NCI-H1417 treated with DMSO at 0.1 percent for 48 hours (cell line): ENCODE measurements at places on chromosomes 12 and 14.

DNA sequence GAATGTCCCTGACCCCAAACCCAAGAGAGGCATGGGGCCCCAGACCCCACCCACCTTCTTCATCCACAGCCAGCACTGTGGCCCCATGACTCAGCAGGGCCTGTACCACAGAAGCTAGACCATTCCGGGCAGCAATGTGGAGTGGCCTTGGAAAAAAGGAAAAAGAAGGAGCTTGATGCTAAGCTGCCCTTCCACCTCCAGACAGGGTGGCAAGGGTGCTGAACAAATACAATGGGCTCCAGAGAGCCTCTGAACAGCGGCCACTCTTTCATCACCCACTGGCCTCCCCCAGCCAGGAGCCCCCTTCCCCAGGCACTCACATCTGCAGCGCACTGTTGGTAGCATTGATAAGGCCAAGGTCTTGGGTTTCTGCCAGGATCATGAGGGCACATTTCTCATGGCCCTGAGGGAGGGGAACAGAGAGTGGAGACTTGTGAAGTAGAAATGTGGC lies 13.9 kb downstream of the SLC39A5 start:
- DNase-seq: no peak

DNA sequence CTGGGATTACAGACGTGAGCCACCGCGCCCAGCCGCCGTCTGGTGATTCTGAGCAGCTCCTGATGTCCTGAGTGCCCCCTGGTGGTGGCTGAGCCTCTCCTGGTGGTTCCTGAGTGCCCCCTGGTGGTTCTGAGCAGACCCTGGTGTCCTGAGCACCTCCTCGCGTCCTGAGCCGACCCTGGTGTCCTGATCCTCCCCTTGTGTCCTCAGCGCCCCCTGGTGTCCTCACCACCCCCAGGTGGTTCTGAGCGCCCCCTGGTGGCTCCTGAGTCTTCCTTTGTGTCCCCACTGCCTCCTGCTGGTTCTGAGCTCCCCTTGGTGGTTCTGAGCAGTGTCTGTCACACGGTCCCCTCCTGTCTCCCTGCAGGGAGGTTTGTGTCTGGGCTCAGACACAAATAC lies 1304.9 kb downstream of the TMEM121 start:
- no peak for DNase-seq

- no peak for DNase-seq
Measured at GRCh38 chr12:95805864-95806671, 15.5 kb upstream of the NTN4 start.

DNA sequence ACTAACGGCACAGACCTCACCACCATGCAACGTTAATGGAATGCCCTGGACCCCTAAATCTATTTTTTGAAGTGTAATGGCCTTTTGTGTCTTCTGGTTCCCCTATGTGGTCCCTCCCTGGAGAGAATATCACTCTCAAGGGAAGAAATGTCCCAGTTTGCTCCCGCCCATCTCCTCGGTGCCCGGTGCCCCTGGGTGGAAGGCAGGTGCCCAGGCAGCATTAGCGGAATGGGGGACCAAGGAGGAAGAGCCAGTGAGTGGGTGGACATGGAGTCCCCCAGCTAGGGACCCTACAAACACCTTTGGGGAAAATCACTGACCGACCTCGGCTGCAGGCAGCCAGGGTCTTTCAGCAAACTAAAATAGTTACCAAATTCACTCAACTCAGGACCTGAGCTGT lies 212.1 kb upstream of the RTL1 start:
- DNase-seq: no peak

DNA sequence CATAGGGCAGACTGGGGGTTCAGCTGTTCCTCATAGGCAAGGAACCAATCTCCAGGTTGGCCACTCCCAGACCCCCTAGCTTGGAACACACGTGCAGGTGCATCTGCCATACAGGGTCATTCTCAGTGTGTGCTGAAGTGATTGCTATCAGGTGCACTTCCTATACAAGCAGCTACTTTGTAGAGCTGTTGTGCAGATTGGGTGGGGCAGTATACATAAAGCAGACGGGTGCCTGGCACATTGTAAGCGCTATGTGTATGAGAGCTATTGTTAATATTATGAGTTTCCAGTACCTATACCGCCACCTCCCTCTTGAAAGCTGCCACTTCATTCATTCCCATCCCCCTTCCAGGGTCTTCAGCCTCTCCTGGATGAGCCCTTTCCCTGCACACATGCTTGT lies 17.3 kb downstream of the IRF2BPL start:
- no peak for DNase-seq

DNA sequence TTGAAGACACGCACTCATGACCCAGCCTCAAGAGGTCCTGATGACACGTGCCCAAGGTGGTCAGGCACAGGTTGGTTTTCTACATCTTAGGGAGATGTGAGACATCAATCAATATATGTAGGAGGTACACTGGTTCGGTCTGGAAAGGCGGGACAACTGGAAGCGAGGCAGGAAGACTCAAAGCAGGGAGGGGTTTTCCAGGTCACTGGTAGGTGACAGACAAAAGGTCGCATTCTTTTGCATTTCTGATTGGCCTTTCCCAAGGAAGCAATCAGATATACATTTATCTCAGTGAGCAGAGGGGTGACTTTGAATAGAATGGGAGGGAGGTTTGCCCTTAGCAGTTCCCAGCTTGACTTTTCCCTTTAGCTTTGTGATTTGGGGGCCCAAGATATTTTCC lies 38.6 kb downstream of the GLT1D1 start:
- no peak for DNase-seq

- DNase-seq: no peak
Measured at GRCh38 chr14:51604073-51604472, 47.6 kb upstream of the FRMD6 start.

DNA sequence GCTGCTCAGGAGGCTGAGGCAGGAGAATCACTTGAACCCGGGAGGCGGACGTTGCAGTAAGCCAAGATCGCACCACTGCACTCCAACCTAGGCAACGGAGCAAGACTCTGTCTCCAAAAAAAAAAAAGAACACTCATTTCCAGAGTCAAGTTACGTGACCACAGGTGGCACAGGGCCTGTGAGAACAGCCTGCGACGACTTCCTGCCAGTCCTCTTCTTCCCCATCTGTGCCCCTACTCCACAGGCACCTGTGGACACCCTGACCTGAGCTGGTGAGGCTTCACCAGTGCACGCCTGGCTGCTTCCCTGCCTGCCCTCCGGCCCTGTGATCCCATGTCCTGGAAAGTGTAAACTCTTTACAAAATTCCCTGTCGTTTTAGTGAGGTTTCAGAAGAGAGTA lies 77.7 kb downstream of the PPP2R5C start:
- DNase-seq: no peak

- no peak for DNase-seq
Measured at GRCh38 chr12:50922820-50923219, 29.5 kb upstream of the HIGD1C start.

GRCh38 chr14:75497191-75497590 lies 25.1 kb upstream of the BATF start:
- no peak for DNase-seq

GRCh38 chr12:87274594-87275245 lies 754.5 kb downstream of the C12orf50 start:
- no peak for DNase-seq

DNA sequence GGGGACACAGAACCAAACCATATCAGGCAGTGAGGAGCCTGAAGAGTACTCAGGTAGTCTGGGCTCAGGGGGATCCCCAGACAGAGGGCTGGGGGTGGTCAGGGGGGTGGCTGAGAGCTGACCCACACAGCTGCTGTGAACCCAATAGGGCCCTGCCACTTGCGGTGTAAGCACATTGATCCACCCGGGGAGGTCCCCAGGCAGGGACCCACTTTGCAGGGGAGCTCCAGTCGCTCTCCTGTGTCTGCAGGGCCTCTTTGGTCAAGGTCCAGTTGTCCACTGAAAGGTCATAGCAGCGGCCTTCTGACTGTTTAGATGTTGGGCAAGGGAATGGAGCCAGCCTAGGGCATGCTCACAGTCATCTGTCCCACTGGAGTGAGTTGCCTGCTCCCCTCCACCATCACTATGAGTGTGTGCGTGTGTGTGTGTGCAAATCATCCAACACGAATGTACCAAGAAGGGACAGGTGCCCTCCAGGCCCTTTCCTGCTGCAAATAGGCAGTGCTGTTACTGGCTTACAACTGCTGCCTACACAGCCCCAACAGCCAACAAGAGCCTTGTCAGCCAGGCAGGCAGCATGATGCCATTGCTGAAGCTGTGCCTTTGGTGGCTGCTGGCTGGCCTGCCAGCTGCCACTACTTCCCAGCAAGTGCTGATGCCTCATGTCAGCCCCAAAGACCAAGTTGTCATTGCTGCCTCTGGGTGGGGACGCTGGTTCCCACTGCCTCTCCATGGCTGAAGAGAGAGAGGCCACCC lies 71.3 kb downstream of the TSPAN11 start:
- no peak for DNase-seq

DNA sequence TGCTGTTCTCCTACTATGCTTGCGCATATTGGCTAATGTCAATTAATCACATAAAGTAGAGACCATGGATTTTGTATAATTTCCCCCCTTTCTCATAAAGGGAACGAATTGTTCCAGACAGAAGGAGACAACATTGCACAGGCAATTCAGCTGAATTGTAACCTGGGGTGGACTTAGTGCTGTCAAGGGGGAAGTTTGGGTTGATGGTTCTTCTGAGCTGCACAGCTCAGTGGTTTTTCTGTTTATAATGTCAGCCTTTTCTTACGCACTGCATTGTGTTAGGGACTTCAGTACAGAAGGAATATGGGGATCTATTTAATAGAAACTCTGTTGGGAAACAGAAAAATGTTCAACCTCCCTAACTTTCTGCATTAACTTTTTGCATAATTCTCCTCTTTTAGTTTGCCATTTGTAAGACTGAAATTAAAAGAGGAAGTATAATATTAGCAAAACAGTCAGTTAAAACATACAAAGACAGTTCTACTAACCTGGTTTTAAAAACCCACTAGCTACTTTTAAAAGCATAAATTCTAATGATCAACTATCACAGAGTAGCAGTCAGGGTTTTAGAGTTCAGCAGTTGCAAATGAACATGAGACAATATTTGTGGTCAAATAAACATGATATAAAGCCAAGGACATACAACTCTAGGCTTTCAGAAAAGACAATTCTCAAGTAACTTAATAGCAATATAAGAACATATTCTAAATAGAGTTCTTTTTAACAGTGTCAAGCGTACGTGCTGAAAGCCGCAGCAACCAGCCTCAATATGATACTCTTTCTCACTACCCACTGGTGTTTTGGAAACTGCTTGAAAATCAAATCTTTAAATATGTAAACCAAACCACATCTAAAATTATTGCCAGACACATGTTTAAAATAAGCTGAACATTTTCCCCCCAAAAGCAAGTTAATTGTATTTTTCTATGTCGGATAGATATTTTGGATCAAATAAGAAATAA lies 393.0 kb downstream of the FSCB start:
- no peak for DNase-seq

- DNase-seq: no peak
Measured at GRCh38 chr12:98504368-98504617, 11.1 kb upstream of the TMPO start.

DNA sequence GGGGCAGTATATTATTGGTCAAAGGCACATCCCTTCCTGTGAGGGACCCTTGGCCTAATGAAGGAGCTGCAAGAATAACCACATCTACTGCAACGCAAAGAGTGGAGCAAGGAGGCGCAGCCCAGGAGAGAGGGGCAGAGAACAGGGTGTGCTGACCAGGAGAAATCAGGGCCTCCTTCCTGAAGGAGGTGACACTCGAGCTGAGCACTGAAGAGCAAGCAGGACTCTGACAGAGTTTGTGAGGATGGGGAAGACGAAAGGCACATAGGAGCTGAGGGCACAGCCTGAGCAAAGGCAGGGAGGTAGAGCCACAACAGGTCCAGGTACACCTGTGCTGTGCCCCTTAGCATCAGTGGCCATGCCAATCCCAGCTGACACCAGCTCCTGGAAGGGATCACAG lies 60.6 kb downstream of the CCDC85C start:
- no peak for DNase-seq

- no peak for DNase-seq
Measured at GRCh38 chr14:49975276-49975675, 82.4 kb downstream of the ARF6 start.

- no peak for DNase-seq
Measured at GRCh38 chr12:110704750-110705149, 15.8 kb upstream of the HVCN1 start.
